ENCODE measurements at places on chromosomes 12 and 14.

GRCh38 chr14:65594153-65594881 is 181.8 kb downstream of the FUT8 start:
- DNase-seq = peak; percentile 68
- H3K27me3 ChIP-seq = no peaks in the 10 kb centered on the region

- peak overlapping the region; percentile 32 for H3K27ac ChIP-seq
- H3K36me3 ChIP-seq = no peaks in the 10 kb centered on the region
- peaks cover 84% of the 10 kb centered on the region for H3K4me1 ChIP-seq
Measured at GRCh38 chr12:110117956-110118685, 6.0 kb upstream of the IFT81 start.

GRCh38 chr12:123934016-123934620 is 38.5 kb downstream of the CCDC92 start:
- no peak for DNase-seq
- 0 out of 3 replicates have a peak, but pooled peaks cover 5% of the 10 kb centered on the region for H3K27me3 ChIP-seq
- no peak overlapping the region for H3K27ac ChIP-seq
- H3K4me1 ChIP-seq = no peaks in the 10 kb centered on the region

DNA sequence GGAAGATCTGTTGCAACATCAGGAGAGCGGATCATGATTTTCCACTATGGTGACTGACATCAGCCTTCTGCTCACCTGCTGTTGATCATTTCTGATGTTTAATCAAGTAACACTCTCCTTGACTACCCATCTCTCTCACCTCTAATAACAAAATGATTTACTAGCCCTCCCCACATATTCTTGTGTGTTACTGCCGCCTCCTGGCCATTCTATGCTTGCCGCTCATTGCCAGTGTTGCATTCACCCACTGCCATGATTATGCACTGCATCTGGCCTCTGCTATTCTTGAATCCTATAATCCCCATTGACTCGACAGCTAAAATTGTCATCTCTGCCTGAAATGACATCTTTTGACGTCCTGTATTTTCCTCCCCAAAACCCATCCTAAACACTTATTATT is 113.8 kb downstream of the RERGL start:
- no peaks in the 10 kb centered on the region for H3K27me3 ChIP-seq
- no peak overlapping the region for H3K4me3 ChIP-seq

- no peak overlapping the region for H3K27ac ChIP-seq
- H3K36me3 ChIP-seq = no peaks in the 10 kb centered on the region
- no peak overlapping the region for H3K4me3 ChIP-seq
- no peaks in the 10 kb centered on the region for H3K27me3 ChIP-seq
- no peaks in the 10 kb centered on the region for H3K4me1 ChIP-seq
- no peak for DNase-seq
Measured at GRCh38 chr14:91888641-91889476, 21.5 kb upstream of the TC2N start.

GRCh38 chr14:88189417-88190191 is 133.5 kb downstream of the KCNK10 start:
- H3K4me3 ChIP-seq = peak overlapping the region; percentile 30
- no peak overlapping the region for H3K27ac ChIP-seq
- H3K4me1 ChIP-seq = peaks cover 13% of the 10 kb centered on the region
- peaks cover 1% of the 10 kb centered on the region for H3K27me3 ChIP-seq
- DNase-seq = peak; percentile 81

DNA sequence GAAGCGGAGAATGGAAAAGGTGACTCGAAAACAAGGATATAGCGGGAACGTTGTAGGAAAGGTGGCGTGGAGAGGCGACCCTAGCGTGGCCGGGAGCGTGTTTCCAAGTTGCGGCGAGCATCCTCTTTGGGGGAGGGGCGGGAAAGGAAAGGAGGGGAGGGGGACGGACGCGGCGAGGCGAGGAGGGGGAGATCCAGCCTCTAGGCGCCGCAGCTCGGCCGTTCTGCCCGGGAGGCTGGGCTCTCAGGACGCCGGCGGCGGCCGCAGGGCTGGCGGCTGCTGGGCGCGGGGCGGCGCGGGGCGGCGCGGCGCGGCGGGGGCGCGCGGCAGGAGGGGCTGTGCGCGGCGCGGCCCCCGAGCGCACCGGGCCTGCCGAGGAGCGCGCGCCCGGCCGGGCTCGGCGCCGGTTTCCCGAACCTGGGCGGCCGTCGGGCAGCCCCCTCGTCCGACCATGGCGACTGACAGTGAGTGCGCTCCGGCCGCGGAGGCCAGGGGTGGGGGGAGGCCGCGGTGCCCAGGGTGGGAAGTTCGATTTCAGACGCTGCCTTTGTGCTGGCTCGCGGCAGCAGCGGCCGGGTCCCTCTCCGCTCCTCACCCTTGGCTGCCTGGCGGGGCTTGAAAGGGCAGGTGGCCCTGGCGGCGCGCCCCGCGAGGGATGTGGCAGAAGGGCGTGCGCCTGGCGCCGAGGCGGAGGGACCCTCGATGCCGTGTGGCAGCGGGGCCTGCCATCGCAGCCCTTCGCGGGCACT is 50.3 kb downstream of the SNAPC1 start:
- no peak for DNase-seq
- peak within 1 kb of the TSS; percentile 71 for H3K4me3 ChIP-seq
- H3K36me3 ChIP-seq = no peaks in the 10 kb centered on the region
- peaks cover 57% of the 10 kb centered on the region for H3K27me3 ChIP-seq

DNA sequence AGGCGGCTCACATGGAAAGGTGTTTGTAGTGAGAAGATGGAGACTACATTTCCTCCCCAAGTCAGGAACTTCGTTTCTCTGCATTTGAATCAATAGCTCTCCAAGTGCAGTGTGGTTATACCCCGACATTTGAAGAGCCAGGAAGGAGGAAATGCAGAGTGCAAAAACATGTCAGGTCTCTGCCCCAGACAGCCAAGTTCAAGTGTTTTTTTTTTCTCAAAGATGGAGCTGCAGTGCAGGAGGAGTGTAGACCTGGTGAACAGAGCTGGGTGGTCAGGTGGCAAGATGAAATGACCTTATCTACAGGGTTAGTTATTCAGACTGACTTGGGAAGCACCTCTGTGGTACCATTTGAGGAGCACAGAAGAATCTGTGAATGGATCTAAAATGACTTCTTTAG is 21.3 kb downstream of the MLXIP start:
- DNase-seq = no peak
- H3K4me3 ChIP-seq = no peak overlapping the region
- H3K4me1 ChIP-seq = peaks cover 36% of the 10 kb centered on the region
- no peaks in the 10 kb centered on the region for H3K27me3 ChIP-seq

- H3K36me3 ChIP-seq = no peaks in the 10 kb centered on the region
- peak overlapping the region; percentile 50 for H3K4me3 ChIP-seq
- no peaks in the 10 kb centered on the region for H3K27me3 ChIP-seq
- DNase-seq = no peak
Measured at GRCh38 chr12:7797698-7798398, 8.6 kb downstream of the NANOG start.

DNA sequence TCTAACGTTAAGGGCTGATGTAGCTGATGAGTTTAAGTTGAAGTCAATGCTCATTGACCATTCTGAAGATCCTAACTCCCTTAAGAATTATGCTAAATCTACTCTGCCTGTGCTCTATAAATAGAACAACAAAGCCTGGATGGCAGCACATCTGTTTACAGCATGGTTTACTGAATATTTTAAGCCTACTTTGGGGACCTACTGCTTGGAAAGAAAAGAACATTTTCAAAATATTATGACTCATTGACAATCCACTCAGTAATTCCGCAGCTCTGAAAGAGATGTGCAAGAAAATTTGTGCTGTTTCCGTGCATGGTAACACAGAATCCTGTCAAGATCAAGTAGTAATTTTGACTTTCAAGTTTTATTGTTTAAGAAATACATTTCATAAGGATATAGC is 35.0 kb upstream of the NAV3 start:
- no peaks in the 10 kb centered on the region for H3K36me3 ChIP-seq
- no peak for DNase-seq
- H3K27ac ChIP-seq = no peak overlapping the region
- no peak overlapping the region for H3K4me3 ChIP-seq
- H3K27me3 ChIP-seq = no peaks in the 10 kb centered on the region
- H3K4me1 ChIP-seq = no peaks in the 10 kb centered on the region

DNA sequence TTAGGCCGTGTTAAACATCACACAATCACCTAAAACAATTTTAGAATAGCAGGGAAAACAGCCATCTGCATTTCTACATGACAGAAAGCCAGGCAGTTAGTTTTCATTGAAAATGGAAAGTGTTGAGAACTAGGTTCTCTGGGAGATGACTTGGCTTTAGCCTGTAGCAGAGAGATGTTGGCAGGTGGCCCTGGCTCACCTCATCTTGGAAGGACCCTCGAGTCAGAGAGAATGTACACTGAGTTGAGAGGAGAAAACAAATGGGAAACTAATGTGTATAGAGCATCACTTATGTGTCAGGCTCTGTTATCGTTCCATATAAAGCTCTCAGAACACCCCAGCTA is 51.9 kb downstream of the SUSD6 start:
- no peak overlapping the region for H3K4me3 ChIP-seq
- DNase-seq = no peak
- H3K27ac ChIP-seq = peak overlapping the region; percentile 36
- H3K27me3 ChIP-seq = no peaks in the 10 kb centered on the region
- H3K4me1 ChIP-seq = peaks cover 81% of the 10 kb centered on the region

DNA sequence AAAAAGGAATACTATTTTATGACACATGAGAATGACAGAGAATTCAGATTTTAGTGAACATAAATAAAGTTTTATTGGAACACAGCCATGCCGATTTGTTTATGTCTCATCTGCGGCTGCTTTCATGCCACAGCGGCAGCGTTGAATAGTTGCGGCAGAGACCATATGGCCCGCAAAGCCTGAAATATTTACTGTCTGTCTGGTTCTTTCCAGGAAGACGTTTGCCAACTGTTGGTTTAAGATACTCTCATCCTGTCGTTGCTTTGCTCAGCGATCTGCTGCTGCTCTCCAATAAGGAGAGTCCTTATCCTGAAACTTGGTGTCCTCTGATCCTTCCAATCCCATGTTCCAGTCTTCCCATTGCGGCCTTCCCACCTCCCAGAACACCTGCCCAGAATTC is 89.9 kb downstream of the SLC24A4 start:
- 0 out of 3 replicates have a peak, but pooled peaks cover 7% of the 10 kb centered on the region for H3K27me3 ChIP-seq
- no peak overlapping the region for H3K27ac ChIP-seq
- no peaks in the 10 kb centered on the region for H3K4me1 ChIP-seq
- H3K4me3 ChIP-seq = no peak overlapping the region
- H3K36me3 ChIP-seq = no peaks in the 10 kb centered on the region

- peak overlapping the region; percentile 63 for H3K27ac ChIP-seq
- no peaks in the 10 kb centered on the region for H3K36me3 ChIP-seq
- DNase-seq = no peak
- H3K27me3 ChIP-seq = no peaks in the 10 kb centered on the region
Measured at GRCh38 chr14:94354638-94355185, 31.6 kb upstream of the SERPINA6 start.

- H3K4me1 ChIP-seq = no peaks in the 10 kb centered on the region
- H3K27ac ChIP-seq = no peak overlapping the region
- no peaks in the 10 kb centered on the region for H3K36me3 ChIP-seq
- DNase-seq = peak; percentile 30
Measured at GRCh38 chr12:98373025-98373554, 142.3 kb upstream of the TMPO start.

DNA sequence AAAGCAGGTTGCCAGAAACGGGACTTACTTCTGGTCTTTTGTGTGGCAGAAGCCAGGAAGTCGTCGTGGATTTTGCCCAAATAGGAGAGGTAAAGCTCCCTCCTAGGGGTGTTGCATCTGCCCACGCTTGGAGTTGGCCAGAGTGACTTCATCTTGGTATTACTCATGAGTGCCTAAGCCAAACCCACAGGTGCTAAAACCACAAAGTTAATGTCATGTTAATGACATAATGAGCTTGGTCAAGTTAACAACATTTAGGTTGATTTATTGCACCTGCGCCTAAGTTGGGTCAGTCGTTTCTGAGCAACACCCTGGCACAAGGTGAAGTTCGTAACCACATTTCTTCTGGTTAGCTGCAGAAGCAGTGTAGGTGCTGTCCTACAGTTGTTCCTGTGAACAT is 225.2 kb downstream of the FUT8 start:
- H3K4me3 ChIP-seq = no peak overlapping the region
- no peaks in the 10 kb centered on the region for H3K36me3 ChIP-seq
- H3K27me3 ChIP-seq = no peaks in the 10 kb centered on the region
- peaks cover 7% of the 10 kb centered on the region for H3K4me1 ChIP-seq

GRCh38 chr14:63178912-63179311 is 25.3 kb upstream of the RHOJ start:
- no peak for DNase-seq
- no peak overlapping the region for H3K4me3 ChIP-seq
- no peaks in the 10 kb centered on the region for H3K27me3 ChIP-seq
- H3K36me3 ChIP-seq = no peaks in the 10 kb centered on the region

- DNase-seq = no peak
- no peaks in the 10 kb centered on the region for H3K4me1 ChIP-seq
- H3K27me3 ChIP-seq = no peaks in the 10 kb centered on the region
- H3K4me3 ChIP-seq = no peak overlapping the region
- H3K27ac ChIP-seq = no peak overlapping the region
Measured at GRCh38 chr12:127548123-127548553, 718.8 kb upstream of the TMEM132C start.

DNA sequence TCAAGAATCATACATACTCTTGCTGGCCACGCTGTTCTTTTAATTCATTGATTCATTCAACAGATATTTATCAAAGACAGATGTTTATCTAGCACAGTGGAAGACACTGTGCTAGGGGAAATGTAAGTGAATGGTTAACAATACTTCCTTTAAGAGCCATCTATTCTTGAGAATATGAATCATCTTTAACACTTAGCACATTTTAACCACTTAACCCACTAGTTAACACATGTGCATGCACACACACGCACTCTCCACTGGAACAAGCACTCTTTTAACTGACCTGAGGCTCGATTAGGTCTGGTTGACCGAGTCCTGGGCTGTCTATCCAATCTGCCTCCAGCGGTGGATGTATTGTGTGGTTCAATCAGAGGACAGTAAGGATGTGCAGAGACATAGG is 34.6 kb downstream of the LMNTD1 start:
- H3K4me1 ChIP-seq = peaks cover 19% of the 10 kb centered on the region
- H3K4me3 ChIP-seq = no peak overlapping the region
- no peaks in the 10 kb centered on the region for H3K36me3 ChIP-seq
- DNase-seq = no peak
- no peak overlapping the region for H3K27ac ChIP-seq

DNA sequence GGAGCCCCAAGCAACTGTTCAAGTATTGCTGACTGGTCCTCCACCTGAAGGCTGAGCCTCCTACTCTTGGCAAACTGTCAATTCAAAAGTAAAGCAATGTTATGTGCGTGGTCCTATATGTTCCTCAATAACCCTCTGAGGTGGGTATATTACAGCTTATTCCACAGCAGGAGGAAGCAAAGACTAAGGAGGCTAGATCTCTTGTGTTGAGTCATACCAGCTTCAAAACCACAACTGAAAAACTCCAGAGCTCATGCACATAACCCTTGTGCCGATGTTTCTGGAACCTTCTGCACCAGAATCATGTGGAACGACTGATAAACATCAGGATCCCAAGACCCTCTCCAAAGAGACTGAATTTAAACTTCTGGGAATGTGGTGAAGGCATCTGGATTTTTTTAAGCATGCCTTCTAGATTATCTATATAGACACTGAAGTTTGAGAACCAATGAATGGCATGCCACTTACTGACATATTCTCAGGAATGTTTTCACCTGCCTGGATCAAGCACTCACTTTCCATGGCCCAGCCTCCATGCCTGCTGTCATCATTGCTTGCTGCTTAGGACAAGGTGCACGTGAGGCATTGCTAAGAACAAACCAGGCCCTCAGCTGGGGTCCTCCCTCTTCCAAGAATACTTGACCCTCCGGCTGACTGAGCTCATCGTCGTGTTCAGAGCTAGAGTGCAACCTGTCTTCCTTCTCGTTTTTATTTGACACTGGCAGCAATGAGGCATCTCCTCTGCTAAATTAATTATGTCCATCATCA is 194.7 kb downstream of the BCL11B start:
- H3K27me3 ChIP-seq = no peaks in the 10 kb centered on the region
- H3K4me1 ChIP-seq = no peaks in the 10 kb centered on the region
- DNase-seq = no peak
- no peaks in the 10 kb centered on the region for H3K36me3 ChIP-seq
